Cerebellar cortex (tissue), 1 donor: ENCODE measurements at places on chromosomes 1 and 21.

DNA sequence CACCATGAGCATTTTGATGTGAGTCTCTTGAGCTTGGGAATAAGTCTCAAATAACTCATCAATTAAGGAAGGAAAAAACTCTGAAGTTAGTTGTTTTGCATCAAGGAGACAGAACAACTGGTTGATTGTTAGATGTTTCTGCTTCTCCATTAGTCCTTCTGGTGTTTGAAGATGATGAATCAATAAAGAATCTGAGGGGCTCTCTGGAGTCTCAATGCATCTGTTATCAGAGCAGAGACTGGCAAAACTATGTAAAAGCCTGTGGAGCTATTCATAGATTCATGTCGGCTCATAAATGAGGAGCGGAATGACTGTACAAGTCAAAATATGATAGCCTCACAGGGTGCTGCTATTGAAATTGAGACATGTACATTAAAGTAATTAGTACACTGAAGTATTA is 73.3 kb upstream of the ZC3H11B start:
- no peak for DNase-seq

DNA sequence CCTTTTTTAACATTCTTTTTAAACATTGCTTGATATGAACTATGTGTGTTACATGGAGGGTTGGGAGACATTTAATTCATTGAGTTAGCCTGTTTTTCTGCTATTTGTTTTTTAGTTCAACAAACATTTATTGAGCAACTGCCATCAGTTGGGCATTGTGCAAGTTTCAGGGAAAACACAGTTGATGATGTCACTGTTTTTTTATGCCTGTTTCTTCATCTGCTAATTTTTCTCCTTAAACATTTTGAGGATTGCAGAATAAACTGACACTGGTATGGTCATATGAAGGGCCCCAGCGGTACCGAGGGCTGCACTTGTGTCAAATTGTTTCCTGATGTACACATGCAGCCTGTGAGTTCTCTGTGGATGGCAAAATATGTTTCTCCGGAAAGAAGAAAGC is 253.0 kb downstream of the FGGY start:
- DNase-seq: no peak

DNA sequence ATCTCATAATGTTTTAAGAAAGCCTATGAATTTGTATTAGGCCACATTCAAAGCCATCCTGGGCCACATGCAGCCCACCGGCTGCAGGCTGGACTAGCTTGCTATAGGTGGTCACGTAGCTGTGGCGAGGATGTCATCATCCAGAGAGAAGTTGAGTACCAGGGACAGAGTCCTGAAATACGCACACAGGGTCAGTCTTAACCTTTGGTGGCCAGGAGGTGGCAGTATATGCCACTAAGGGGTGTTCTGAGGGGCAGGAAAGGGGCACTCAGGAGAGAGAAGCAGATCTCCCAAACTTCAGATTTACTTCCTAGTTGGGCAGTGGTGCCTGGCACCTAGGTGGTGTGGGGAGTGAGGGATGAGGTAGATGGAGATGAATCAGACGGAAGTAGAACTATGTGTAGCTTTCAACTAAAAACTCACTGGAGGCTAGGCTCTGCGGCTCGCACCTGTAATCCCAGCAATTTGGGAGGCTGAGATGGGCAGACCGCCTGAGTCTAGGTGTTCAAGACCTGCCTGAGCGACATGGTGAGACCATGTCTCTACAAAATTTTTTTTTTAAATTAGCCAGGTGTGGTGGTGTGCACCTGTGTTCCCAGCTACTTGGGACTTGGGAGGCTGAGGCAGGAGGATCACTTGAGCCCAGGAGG is 16.3 kb upstream of the CDK18 start:
- DNase-seq: peak; percentile 77

DNA sequence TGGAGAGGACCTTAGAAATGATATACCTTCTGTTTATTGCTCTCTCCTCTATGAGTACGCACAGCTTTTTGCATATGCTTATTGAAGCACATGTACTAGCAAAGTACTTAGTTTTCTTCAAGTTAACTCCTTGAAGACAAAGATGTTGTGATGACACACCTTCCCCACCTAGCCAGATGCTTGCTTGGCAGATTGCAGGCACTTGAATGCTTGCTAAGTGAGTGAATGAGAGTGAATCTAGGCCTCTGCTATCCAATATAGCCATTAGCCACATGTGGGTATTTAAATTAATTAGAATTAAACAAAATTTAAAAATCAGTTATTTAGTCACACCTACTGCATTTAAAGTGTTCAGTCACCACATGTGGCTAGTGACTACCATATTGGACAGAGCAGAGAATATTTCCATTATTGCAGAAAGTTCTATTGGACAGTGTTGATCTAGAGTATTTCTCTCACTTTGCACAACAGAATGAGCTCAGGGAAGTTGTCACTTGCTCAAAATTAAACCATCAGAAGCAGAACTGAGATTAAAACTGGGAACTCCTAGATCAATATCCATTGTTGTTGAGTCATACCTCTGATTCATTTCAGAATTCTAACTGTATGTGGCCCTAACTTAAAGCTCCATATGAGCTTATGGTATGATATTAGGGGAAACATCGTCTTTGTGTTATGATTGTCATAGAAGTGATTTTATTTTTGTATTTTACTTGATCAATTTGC is 8.6 kb upstream of the EEIG2 start:
- no peak for DNase-seq

DNA sequence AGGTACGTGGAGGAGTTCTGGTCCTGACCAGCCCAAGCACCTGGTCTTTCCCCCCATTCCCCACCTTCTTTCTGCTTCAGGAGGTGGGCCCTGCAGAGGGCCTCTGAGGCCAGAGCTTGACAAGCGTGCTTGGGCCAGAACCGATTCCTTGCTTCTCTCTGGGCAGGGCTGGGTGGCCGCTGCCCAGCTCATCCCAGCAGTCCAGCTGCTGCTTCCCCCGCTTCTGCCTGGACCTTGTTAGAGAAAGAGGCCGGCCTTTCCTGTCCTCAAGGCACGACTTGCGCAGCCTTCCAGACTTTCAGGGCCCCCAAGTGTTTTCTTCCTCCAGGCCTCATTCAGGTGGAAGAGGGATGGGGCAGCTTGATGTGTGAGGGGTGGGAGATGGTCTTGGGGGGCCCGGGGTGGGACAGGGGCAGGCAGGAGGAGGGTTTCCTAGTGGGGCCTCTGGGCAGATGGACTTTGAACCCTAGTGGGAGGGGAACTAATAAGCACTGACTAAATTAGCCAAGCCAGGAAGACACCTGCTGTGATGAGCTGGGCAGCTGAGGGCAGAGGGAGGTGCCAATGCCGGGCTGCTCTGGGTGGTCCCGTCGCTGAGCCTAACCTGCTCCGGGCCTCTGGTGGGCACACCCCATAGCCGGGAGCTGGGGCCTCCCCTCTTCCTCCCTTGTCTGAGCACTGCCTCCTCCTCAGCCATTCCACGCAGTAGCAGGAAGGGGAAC is 36.5 kb downstream of the ARHGEF10L start:
- DNase-seq: peak; percentile 18
